ENCODE measurements at places on chromosomes 6 and 20.

DNA sequence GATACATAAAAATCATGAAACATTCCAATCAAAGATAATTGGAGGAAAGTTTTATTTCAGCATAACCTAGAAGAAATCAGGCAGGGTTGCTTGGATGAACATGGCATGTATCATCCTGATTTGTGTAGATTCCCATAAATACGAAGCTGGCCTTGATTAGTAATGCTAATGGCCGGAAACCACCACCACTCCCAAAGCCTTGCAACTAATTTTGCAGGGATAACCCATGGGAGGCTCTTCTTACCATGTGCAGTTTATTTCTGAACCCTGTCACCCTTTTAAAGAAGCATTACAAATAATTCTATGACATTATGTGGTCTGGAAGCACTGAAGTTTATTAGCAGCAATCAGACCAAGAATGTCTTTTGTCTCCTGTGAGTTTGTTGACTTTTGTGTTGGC, 80.8 kb downstream of the AIG1 start:
- DNase-seq, result no peak

- no peak for DNase-seq
Measured at GRCh38 chr6:149855040-149855654, 9.0 kb downstream of the LRP11 start.

DNA sequence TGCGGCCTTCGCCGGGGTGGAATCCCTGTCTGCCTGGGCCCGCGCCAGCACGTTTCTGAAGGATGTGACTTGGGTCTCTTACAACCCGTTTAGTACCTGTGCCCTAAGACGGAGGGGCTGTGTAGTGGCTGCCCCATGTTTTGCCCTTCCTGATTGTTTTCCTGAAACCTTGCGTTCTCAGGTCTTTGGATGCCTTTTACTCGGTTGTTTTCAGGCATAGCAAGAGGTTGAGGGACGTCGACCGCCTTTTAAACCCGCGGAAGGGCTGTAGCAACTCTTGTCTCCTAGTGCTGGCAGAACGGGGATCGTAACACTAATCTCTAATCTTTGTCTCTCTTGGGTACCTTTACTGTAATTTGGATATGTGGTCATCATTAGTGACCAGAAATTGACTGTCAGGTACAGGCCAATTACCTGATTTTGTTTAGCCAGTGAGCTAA, 706 bp upstream of the NANP start:
- DNase-seq, result no peak

GRCh38 chr6:1766654-1767053, 156.9 kb downstream of the FOXC1 start:
- DNase-seq, result no peak

DNA sequence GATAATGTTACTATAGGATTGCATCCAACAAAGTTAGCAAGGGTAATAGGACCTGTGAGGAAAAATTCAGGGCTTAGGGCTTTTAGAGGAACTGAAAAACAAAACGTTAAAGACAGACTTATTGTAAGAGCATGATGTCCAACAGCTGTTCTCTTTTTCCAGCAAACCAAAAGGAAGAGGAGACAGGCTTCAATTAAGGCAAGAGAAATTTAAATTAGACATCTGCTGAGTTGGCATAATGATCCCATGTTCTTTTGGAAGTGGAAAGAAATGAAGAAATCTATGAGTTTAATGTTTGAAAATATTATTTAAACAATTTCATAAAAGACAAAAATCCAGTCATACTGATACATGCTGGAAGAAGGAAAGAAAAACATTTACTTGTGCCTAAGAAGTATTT, 95.7 kb upstream of the HMGCLL1 start:
- no peak for DNase-seq
